ENCODE measurements at places on chromosomes 6 and 20.

DNA sequence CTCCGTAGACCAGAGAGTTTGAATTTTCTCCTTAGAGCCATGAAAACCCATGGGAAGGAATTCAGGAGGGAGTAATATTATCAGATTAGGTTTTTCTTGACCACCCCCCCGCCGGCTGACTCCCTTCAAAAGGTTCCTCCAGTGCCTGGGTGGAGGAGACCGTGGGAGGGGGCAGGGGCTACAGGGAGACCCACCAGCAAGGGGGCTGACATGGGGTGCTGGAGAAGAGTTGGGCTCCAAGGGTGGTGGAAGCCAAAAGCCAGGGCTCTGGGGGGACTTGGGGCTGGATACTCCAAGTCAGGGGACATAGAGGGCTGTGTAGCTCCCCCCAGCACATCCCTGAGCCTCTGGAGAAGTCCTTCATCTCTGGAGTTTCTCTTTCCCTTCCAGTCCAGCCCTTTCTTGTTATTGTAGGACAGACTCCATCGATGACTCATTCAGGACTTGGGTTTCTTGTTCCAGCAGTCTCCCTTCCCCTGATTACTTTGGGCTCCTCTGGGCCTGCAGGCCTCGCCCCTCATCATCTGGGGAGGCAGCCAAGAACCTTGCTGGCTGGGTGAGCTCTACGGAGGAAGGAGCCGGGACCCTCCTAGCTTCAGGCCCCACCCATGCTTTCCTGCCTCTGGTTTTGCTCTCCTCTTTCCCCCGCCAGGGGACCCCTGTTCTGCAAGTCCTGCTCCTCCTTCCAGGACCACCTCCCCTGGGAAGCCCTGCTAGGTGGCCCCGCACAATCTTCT, 10.5 kb upstream of the KIAA1755 start:
- peak; percentile 83 for DNase-seq

GRCh38 chr6:35090734-35091133, 50.4 kb downstream of the TCP11 start:
- no peak for DNase-seq

GRCh38 chr6:65259059-65259458, 448.0 kb downstream of the EYS start:
- DNase-seq = no peak

DNA sequence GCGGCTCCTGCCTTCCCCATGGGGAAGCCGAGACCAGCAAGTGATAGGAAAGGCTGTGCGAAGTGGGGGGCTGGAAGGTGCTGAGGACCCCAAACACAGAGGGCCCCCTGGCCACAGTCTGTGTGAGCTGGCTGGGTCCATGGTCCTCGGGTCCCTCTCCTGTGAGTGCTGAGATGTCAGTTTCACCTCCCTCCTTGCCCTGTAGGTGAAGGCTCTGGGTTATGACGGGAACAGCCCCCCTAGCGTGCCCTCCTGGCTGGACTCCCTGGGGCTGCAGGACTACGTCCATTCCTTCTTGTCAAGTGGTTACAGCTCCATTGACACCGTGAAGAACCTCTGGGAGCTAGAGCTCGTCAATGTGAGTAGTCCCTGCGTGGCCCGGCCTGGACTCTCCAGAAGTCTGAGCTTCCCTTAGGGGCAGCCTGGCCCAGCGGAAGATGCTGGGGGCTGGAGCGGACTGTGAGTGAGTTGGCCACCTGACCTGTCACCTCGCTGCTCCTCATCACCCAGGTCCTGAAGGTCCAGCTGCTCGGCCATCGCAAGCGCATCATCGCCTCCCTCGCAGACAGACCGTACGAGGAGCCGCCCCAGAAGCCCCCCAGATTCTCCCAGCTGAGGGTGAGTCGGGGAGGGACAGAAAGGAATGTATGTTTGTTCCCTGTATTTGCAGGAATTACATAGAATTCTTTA, 61.7 kb downstream of the TCP11 start:
- peak; percentile 58 for DNase-seq

GRCh38 chr6:34280216-34280615, 31.4 kb upstream of the SMIM29 start:
- DNase-seq = no peak

GRCh38 chr6:34277763-34278112, 28.9 kb upstream of the SMIM29 start:
- no peak for DNase-seq

DNA sequence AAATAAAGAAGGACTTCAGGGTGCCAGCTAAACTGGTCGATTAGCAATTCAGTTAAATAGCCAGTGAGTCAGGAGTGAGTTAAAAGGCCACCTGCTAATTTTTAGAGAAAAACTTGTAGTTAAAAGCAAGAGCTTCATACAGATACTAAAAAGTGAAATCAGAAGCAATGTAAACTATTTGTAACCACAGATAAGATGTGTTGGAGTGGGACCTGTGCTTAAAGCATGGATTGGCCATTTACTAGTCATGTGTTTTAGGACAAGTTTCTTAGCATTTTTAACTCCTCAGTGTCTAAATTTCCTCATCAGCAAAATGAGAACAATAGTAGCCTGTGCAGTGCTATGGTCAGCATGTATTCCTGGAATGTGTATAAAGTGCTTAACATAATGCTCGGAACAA, 23.8 kb upstream of the HDDC2 start:
- DNase-seq = no peak

DNA sequence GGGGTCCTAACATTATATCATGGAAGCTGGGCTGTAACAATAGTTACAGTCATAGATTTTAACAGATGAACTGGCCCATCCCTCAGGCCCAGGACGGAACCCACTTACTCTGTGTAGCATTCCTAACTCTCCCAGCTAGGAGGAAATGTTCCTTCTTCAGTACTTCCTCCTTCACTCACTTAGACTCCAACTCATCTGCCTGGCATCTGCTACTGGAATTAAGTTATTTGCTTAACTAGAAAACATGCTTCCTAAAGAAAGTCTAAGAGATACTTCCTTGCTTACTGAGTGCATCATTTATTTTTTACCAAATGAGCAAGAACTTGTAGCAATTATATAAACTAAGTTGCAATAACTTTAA, 20.5 kb downstream of the GCLC start:
- no peak for DNase-seq

DNA sequence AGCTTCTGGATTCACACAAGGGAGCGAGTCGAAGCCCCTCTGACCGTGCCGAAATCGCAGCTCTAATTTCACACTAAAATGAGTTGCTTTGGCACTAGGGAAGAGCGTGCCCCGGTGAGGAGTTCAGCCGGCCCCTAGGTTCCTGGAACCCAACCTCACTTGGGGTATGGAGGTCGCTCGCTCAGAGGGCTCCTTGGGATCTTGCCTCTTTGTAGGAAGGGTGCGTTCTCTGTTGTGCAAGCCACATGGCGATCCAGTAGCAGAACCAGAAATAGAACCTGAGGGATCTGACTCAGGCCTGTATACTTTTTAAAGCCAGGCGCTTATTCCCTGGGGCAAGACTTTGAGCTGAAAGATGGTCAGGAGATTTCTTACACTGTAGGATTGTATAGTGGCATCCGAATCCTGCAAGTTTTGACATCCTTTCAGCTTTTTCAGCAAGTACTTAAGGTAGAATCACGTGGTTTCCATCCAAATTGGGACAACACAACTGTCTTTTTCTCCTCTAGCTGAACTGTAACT, 861 bp upstream of the RALGAPA2 start:
- DNase-seq = no peak

- no peak for DNase-seq
Measured at GRCh38 chr20:39886650-39887190, 802.3 kb downstream of the MAFB start.

DNA sequence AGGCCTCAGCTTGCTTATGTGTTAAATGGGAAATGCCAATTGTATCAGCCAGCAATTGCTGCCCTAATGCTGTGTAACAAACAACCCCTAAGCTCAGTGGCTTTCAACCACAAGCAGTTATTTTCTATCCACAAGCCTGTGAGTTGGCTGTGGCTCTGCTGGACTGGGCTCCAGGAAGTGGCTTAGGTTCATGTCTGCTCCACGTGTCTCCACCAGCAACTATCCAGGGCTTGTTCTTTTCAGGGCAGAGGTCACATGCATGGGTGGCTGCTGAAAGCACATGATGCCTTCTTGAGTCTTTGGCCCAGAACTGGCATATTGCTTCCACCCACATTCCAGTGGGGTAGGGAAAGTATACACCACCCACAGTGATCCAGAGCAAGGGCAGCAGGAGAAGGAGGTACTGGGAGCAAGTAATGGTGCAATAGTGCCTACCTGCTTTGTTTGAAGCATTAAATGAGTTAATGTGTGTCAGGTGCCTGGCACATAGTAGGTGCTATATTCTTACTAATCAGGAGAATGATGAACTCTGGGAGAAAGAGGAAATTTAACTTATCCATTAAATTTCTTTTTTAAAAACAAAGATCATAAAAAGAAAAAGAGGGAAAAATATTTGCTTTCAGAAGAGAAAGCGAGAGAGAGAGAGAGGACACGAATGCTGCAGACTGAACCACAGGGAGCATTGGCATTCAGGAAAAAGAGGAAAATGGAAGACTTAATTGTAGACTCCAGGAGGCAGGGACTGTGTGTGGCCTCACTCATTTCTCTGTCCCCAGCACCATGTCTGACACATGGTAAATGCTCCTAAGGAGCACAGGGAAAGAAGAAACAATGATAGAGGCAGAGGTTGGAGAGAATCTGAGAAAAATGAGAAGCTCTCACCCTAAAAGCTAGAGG, 25.2 kb upstream of the RNF24 start:
- no peak for DNase-seq

GRCh38 chr20:47950124-47950912, 165.0 kb upstream of the SULF2 start:
- no peak for DNase-seq

DNA sequence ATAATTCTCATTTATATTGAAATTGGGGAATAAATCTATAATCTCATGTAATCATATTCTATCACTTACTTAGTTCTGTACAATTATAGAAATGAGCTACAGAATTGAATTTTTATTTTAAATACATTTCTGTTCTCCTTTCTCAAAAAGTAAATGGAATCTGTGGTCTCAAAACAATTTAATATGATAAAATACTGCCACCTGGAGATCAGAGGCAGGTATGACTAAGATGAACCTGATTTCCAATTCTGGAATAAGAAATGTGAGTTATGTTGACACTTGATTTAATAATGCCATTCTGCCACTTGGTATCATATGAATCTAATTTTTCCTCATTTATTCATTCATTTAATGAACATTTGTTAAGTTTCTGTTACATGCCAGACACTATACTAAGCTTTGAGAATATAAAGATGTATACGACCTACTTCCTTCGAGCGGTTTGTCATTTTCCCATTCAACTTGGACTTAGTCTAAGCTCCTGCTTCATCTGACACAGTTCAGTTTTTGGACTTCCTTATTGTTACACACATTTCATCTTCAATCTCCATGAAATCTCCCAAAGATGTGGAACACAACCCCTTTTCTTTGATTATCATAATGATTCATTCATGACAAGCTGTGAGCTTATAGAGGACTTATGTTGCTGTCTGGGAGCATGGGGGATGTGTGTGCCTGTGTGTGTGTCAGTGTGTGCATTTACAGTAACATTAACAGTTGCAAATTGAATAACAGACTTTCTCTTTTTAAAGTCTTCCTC, 7.5 kb upstream of the CCDC28A start:
- no peak for DNase-seq

DNA sequence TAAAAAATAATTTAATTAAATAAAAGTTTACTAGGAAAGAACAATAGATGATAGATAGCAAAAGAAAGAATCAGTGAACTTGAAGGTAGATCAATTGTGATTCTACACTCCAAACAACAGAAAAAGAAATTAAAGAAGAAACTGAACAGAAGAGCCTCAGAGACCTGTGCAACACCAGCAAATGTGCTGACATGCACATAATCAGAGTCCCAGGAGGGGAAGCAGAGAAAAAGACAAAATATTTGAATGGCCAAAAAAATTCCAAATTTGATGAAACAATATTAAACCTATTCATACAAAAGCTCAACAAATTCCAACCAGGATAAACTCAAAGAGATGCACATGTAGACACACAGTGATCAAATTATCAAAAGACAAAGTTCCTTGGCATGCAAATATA, 267.5 kb upstream of the OPRM1 start:
- no peak for DNase-seq

- DNase-seq = no peak
Measured at GRCh38 chr6:21807299-21808044, 213.9 kb downstream of the SOX4 start.

DNA sequence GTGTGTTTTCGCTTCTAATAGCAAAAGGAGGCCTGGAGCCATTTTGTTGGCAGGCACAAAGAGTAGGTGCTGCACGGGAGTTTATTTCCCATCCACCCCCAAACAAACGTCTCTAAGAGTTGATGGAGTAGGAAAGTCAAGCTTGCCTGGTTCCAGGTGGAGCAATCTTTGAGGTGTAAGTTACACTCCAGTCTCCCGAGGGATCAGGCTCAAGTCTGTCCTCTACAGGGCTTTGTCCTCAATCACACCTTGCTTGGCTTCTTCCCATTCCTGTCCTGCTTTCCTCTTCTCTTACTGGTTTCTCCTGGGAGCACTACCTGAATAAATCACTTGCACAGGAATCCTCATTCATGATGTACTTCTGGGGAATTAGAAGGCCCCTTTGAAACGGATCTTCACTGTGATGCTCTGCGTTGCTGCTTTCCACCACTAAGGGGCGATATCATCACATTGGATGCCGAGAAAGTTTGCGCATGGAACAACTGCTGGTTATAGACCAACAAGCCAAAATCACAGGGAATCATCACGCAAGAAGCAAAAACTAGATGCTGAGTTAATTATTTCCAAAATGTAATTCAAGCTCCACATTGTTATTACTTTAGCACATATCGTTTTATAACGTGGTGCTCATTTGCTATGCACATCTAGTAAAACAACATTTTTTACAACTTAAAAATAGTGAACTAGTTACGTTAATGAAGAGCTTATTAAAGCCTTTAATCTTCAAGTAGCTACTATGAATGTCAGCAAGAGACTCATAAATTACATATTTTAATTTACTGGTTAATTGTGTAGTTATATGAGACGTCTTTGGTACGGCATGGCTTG, 156.8 kb downstream of the DNAH8 start:
- no peak for DNase-seq

- DNase-seq = peak; percentile 73
Measured at GRCh38 chr6:46044881-46045617, 29.4 kb upstream of the CLIC5 start.

DNA sequence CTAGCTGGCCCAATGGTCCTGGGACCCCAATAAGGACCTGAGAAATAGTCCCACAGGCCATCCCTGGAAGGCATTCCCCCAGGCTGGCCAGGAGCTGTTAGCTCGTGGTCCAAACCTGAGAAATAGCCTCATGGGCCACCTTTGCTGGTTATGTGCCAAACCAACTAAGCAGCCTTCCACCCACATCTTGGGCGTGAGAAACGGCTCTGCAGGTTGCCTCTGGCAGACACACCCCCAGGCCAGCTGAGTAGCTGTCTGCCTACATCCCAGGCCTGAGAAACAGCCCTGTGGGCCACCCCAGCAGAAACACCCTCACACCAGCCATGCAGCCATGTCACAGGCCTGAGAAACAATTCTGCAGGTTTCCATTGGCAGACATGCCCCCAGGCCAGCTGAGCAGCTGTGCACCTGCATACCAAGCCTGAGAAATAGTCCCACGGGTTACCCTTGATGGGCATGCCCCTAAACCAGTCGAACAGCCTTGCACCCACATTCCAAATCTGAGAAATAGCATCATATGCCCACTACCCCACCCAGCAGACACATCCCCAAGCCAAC, 567.8 kb upstream of the ID4 start:
- DNase-seq = no peak
